SIG-M5 (cell line): ENCODE measurements at places on chromosomes 13 and 19.
A peak's percentile ranks its signal among the peaks of the same experiment; 100 is the strongest.

DNA sequence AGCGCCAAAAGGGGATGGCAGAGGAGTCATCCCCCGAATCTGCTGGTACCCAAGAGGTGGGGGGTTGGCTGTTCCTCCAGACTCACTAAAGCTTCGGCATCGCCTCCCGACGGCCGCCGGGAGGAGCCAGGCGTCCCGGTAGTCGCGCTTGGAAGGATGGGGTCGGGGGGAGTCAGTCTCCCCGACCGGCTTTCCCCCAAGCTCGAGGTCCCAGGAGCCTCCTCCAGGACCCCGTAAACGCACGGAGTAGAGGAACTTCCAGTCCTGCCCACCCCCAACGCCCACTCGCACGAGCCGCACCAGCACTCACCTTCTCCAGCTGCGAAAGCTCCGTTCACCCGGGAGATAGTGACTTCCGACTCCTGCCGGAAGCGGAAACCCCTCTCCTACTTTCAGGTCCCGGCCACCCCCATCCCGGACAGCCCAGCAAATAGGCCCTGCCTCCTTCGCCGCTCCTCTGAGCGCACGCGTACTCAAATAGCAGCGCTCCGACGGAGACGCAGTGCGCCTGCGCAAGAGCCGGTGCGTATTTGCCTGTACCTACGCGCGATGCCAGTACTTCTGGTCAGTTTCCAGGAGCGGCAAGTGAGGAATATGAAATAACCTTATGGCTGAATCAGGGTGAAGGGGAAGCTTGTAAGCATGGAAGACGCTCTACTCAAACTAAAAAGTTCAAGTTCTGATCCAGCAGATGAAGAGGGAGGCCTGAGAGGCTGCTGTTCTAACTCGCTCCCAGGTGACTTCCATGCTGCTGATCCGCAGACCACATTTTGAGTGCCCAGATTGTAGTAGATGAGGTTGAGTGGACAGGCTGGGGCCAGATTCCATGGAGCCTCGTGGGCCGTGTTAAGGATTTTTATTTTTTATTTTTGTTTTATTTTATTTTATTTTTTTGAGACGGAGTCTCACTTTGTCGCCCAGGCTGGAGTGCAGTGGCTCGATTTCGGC lies at the start of gene ELOF1:
TSS of gene ELOF1 (minus strand) at position 350 of the 948 bp plus-strand sequence. CDS start 4,883 bp downstream, outside the sequence.
- DNase-seq, result peak; percentile 77

DNA sequence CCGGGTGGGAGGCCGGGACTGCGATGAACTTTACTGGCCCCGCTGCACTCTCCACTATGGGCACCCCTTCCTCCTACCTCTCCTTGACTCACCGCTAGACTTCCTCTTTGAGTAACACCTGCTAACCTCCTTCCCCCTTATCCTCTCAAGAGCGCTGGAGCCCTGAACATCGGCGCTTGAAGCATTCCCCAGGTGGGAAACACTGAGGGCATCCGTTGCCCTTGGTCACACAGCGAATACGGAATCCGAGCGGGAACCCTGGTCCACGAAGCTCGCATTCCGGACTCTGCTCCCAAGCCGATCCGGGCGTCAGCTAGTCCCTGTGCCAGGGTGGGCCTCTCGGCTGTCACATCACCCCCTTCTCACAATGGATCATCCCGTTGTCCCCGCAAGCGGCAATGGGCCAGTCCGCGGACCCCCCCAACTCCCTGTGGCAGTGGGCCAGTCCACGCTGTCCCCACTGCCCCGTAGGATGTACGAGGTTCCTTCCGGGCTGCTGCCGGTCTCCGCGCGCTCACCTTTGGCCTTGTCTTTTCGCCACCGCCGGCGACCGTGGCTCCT lies 4.2 kb downstream of the LIPE start:
- no peak for DNase-seq

GRCh38 chr13:114328595-114328994 lies 14.3 kb downstream of the CHAMP1 start:
- no peak for DNase-seq

- no peak for DNase-seq
Observed at GRCh38 chr19:19279062-19279612, 6.0 kb upstream of the TM6SF2 start.

DNA sequence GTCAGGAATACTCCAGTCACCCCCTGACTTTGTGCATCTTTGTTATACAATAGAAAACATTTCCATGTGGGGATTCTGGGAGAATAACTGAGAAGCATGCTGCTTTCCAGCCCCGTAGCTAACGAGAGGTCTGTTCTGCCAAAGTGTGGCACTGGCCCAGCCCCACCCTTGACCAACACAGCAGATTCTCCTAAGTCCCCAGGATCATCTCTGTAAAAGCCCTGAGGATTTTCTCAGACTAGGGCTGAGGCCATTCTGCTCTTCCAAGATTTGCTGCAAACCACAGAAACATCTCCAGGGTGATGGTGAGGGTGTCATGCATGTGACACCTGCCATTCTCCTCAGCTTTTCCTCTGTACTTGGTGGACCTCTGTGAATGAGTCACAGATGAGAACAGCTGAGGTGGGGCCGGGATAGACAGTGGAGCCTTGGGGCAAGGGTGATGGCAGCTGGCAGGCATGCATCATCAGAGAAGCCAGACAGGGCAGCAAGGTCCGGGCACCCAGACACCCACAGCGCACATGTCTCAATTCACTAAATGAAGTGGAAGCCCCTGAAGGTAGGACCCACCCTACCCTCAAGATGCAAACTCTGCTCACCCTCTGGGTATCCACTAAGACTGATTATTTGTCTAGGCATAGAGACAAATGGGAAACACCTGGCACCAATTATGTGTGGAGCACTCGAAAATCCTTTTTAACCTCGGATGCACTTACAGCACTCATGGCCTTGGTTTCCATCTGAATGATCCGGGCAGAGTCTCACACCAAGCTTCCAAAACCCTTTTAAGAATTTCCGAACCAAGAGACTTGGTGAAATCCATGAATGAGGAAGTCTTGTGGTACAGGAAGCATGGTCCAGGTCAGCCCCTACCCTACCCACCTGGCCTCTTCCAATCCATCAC lies 20.1 kb upstream of the DOCK9 start:
- no peak for DNase-seq

DNA sequence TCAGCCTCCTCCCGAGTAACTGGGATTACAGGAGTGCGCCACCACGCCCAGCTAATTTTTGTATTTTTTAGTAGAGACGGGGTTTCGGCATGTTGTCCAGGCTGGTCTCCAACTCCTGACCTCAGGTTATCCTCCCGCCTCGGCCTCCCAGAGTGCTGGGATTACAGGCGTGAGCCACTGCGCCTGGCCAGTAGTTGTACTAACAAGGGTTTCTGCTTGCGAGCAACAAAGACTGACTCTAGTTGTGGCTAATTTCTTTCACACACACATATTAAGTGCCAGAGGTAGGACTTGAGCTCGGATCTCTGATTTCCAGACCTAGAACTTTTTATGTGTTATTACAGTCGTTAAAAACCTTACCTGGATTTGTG lies 635 bp upstream of the PCCA start:
- DNase-seq, result no peak

GRCh38 chr19:18503971-18504885 lies 17.6 kb downstream of the ELL start:
- DNase-seq, result no peak

GRCh38 chr13:93559718-93560117 lies 333.1 kb downstream of the GPC6 start:
- no peak for DNase-seq

GRCh38 chr19:682678-683320 lies 6.6 kb downstream of the FSTL3 start:
- no peak for DNase-seq

GRCh38 chr13:99507986-99508385 lies 6.7 kb downstream of the TM9SF2 start:
- DNase-seq, result no peak

DNA sequence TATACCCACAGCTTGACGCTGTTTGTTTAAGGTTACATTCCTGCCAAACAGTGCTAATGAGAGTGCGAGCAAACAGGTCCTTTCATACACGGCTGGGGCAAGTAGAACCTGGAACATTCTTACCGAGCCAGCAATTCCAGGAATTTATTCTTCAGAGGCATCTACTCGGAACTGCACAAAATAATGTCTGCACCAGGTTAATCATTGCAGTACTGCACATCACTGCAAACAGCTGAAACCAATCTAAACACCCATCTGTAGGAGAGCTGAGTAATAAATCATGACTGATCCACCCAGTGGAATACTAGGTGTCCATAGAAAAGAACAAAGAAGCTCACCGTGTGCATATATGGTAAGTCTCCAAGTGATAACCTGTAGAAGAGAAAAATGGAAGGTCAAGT lies 1.2 kb upstream of the ZNF579 start:
- DNase-seq, result no peak

- no peak for DNase-seq
Observed at GRCh38 chr13:68023838-68024581, 793.9 kb upstream of the PCDH9 start.

GRCh38 chr13:111897846-111898215 lies 169.1 kb upstream of the SOX1 start:
- DNase-seq, result no peak

GRCh38 chr19:56377105-56377924 lies 16.0 kb downstream of the ZNF582 start:
- no peak for DNase-seq

DNA sequence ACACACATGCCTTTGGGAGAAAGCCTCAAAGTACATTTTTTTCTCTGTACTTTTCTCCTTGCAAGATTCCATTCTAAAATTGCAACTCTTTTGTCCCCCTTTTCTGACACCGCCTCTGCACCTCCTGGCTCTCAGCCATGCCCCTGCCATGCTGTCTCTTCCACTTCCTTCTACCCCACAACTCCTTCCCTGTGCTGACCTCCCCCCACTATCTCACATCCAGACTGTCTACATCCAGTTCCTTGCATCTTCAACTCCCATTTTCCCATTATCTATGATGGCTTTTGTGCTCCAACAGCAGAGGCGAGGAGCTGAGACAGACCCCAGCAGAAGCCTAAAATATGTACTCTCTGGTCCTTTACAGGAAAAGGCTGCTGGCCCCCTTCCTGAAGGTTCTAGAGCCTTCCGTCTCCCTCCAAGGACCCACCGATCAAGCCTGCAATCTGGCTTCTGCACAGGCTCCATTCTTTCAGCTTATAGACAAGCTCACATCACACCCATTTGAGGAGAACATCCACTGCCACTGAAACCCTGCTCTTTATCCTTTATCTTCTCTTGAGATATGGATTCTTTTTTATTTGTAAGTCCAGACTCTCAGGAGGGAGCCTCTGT lies 50.2 kb downstream of the RFX2 start:
- DNase-seq, result no peak

DNA sequence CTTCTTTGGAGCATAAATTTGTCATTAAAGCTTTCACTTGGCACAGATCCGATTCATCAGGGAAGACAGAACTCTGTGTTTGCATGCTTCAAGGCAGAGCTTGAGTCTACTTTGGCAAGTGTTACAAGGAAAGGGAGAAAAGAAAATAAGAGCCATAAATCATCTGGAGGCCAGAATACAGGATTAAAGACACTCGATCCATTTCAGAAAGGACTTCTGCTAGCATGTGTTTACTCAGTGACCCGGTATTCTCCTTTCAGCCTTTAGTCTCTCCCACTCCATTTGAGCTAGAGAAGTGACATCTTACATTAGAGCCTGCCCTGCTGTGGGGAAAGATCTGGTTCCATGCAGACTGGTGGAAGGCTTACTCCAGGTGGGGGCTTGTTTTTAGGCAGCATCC lies 306.4 kb downstream of the KLF5 start:
- DNase-seq, result no peak

- no peak for DNase-seq
Observed at GRCh38 chr13:97934590-97934989, 18.9 kb upstream of the IPO5 start.

- no peak for DNase-seq
Observed at GRCh38 chr13:31739226-31739625, at the start of gene RXFP2. Gene RXFP2, plus strand, starts transcription at chr13:31739526. Its CDS starts 87 bp downstream, at chr13:31739613.
